ENCODE measurements at places on chromosomes 7 and 10.

GRCh38 chr10:101032637-101033224 is 1.7 kb downstream of the SFXN3 start:
- DNase-seq, result peak; percentile 48

DNA sequence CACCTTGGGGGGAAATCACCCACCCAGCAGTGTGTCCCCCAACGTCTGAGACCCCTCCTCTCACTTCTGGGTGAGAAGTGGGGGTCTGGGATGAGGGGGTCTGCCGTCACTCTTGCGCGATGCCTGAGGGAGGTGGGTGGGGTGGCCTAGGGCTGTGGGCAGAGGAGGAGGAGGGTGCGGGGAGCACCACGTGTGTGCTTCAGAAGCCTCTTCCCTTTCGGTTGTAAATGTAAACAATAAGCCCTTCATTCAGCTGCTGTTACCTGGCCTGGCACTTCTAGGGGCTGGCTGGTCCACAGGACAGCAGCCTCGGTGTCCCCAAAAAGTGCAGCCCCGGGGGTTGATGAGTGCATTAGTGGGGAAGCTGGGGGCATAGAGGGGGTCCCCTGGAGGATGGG is 1.3 kb downstream of the CLIP2 start:
- DNase-seq, result no peak

DNA sequence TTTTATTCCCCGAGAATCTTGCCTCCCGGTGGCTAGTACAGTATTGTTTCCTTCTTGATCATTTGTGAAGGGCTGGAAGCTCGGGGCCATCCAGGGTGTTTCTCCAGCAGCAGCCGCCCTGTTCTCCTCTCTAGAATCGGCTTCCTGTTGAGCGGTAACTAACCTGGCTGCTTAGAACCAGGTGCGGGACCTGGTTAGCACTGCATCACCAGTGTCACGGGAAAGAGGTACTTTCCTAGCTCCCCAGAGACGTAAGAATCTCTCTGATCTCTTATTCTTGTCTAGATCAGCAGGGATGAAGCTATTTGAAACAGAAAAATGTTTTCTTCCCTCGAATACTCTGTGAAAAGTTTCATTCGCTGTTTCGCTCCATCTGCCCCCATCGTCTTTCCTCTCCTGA is 239.2 kb downstream of the CELF2 start:
- DNase-seq, result no peak

DNA sequence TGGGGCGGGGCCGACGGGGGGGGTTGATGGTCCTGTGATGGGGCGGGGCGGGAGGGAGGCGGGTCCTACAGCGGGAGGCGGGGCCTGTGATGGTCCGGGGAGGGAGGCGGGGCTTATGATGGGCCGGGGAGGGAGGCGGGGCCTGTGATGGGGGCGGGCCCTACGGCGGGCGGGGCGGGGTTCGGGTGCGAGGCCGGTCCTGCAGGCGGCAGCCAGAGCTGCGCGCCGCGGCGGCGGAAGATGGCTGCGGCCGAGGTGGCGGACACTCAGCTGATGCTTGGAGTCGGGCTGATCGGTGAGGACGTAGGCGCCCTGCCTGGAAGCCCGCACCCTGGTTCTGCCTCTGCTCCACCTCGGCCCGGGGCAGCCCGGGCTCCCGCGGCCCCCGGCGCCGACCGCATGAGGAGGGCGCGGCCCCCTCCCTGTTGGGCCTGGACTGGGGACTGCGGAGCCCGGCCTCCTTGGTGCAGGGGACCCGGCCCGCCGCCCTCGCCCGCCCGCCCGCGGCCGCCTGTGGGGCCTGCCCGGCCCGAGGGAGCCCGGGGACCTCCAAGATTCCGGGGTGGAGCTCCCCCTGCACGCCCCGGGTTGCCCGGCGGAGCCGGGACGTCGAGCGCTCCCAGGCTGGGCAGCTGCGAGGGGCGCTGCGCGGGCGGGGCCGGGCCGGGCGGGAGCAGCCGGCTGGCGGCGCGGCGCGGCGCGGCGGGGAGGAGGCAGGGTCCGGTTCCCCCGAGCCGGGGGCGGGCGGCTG is at the start of gene DENND10:
TSS of gene DENND10 (plus strand) at position 211 of the 751 bp plus-strand sequence. CDS start at position 241, 30 bp downstream.
- DNase-seq, result no peak

DNA sequence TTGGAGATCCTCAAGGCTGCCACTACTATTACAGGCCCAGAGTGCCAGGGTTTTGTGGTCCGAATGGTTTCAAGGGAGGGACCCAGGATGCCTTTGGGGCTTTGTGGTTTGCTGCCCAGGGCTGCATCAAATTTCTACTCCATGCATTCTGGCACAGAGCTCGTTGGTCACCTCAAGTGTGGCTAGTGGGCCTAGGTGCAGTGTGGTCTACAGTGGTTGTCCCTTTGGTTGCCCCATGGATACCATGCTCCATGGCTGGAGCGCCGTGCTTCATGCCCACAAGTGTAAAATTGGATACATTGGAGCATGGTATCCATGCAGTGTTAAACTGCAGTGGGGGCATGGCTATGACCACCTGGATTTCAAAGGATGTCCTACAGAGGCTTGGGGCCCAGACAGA is 5.4 kb upstream of the PRF1 start:
- no peak for DNase-seq

DNA sequence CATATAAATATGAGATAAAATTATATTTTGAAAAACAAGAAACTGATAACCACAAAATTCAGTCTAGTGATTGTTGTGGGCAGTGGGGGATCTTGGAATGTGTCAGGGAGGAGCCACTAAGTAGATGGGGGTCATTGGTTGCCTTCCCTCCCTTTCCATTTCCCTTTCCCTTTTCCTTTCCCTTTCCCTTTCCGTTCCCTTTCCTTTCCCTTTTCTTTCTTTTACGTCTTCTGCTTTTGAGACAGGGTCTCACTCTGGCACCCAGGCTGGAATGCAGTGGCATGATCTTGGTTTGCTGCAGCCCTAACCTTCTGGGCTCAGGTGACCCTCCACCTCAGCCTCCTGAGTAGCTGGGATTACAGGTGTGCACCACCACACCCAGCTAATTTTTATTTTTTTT is 51.0 kb downstream of the DYNC2I1 start:
- no peak for DNase-seq
